ENCODE measurements at places on chromosomes 11 and 22.
A peak's percentile ranks its signal among the peaks of the same experiment; 100 is the strongest.

- DNase-seq, result no peak
Observed at GRCh38 chr11:1749395-1750351, 722 bp downstream of the IFITM10 start.

- peak; percentile 43 for DNase-seq
Observed at GRCh38 chr11:68312780-68313573, 586 bp downstream of the LRP5 start.

- no peak for DNase-seq
Observed at GRCh38 chr11:83306200-83307080, 20.3 kb upstream of the CCDC90B start.

GRCh38 chr22:46027211-46028105, 50.5 kb upstream of the WNT7B start:
- no peak for DNase-seq

DNA sequence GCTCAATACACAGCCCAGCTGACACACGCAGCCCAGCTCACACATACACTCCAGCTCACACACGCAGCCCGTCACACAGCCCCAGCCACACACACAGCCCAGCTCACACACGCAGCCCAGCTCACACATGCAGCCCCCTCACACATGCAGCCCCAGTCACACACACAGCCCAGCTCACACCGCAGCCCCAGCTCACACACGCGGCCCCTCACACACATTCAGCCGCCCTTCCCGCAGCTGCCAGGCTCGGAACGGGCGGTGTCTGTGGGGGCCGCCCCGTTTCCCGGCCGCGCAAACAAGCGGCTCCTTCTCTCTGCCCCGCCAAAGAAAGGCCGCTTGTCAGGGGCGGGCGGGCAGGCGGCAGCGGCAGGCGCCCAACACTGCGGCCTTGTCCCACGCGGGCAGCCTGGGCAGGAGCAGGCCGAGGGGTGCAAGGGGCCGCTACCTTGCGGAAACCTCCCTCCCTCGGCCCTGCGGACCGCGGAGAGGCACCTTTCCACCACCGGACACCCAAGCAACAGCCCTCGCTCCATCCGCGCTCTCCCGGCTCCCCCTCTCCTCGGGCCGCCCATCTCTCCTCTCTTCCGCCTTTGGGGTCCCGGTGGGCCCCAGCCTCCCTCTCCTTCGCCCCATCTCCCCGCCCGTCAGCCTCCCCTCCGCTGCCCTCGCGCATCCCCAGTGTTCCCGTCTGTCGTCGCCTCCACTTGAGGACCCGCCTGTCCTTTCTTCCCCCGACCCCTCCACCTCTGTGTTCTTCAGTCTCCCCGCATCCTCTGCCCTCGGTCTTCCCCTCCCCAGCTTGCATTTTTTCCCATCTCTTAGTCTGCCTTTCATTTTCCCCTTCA, 2.2 kb downstream of the PHLDB1 start:
- peak; percentile 65 for DNase-seq

- no peak for DNase-seq
Observed at GRCh38 chr22:48393041-48393370, 1434.7 kb downstream of the BRD1 start.

DNA sequence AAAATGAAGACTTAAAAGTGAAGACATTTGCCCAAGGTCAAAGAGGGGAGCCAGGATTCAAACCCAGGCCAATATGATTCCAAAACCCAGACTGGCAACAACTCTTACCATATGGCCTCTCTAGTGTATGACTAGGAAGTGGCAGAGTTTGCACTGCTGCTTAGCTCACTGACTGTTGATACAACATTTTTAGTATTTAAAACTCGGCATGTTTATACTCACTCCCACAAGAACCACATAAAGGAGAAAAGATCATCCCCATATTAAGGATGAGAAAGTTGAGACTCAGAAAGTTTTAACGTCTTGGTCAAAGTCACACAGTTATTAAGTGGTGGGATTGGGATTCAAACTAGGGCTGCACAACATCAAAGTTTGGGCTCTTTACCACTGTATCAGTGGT, 81.7 kb downstream of the CCDC34 start:
- no peak for DNase-seq

- no peak for DNase-seq
Observed at GRCh38 chr11:10537600-10537999, 3.4 kb downstream of the RNF141 start.

DNA sequence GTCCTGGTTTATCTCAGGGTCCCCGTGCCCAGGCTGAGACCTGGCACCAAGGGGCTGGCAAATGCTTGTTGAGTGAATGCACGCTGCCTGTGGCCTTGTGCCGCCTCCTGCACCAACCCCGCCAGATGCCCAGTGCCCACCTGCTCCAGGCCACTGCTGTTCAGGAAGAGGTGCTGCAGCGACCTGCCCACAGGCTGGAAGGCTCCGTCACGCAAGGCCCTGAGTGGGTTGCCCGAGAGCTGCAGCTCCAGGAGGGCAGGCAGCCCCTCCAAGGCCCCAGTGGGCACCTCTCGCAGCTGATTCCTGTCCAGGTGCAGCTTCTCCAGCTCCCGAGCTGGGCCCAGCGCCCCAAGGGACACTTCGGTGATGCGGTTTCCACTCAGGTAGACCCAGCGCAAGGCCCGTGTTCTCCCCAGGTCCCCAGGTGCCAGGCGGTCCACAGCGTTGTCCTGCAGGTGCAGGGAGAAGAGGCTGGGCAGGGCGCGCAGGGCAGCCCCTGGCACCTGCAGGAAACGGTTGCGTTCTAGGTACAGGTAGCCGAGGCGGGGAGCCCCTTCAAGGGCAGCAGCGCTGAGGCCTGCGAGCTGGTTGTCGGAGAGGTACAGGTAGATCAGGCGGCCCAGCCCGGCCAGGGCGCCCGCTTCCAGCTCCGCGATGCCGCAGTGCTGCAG, 3.6 kb downstream of the CHADL start:
- DNase-seq, result no peak

DNA sequence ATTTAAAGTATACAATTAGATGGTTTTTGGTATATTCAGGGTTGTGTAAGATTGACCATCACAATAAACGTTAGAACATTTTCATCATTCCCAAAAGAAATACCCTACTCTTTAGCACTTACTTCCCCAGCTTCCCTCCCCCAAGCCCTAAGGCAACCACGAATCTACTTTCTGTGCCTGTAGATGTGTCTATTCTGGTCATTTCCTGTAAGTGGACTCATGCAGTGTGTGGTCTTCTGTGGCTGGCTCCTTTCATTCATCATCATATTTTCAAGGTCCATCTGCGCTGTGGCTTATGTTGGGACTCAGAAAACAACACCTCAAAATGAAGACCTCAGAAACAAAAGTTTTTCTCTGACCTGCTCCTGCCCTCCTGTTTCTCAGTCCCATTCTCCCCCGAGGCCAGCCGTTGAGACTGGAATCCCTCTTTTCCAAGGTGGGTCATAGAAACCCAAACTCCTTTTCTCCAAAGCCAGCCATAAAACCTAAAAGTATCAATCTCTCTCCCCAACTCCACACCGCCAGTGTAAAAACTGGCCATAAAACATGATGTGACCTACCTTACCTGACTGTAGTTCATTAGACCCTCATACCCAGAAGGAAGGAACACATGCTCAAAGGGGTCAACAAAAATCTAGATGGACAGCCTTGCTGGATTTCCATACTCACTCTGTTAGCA, 12.9 kb upstream of the TMPRSS13 start:
- no peak for DNase-seq

DNA sequence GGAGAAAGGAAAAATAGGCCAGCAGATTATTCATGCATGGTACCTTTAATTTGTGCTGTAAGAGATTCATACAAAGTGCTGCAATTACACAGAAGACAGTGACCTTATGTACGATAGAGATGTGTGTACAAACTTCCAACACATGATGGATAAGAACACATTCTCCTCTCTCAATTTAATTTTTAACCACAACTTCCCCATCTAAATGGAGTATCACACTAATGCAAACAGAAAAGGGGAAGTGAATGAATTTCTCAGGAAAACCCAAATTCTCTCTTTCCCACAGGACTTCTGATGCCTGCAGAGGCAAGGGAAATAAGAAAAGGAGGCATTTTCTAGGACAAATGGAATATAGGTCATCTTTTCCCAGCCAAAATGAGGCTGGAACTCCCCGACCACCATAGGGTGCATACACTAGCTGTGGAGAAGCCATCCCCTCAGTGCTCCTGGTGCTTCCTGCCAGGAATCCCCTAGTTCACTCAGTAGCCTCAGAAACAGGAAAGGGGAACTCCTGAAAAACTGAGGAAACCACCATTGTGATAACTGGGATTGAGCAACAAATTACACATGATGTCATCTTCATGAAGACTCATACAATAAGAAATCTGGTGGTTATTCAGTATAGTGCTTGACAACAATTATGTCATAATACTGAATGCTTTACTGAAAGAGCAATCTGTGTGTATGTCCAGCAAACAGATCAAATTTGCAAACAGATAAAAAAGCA, 22.4 kb downstream of the MMP10 start:
- DNase-seq, result no peak

DNA sequence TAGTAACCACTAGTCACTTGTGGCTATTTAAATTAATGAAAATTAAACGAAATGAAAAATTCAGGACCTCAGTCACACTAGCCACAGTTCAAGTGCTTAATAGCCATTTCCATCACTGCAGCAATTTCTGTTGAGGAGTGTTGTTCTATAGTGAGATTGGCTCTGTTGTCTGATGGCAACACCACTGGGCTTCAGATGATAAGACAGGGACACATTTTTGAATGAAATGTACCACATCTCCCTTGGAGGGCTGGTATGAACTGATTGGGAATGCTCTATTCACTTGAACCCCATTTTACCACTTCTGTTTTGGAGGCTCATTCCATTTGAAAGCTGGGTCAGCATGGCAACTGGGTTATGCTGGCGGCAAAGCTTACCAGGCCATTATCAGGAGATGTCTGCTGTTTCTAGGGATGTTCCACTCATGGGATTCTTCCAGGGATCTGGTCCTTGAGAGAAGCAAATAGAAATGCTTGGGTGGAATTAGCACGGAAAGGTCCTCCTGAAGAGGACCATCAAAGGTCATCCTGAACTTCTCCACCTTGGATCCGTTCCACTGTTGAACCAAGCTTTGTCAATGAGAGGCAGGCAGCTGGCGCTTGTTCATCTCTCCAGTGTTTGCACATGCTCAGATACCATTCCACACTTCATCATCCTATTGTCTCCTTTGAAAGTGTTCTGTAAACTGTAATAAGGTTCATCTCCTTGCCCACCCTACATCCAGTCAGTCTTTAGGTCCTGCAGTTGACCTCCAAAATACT, 7.6 kb downstream of the AMOTL1 start:
- DNase-seq, result no peak

DNA sequence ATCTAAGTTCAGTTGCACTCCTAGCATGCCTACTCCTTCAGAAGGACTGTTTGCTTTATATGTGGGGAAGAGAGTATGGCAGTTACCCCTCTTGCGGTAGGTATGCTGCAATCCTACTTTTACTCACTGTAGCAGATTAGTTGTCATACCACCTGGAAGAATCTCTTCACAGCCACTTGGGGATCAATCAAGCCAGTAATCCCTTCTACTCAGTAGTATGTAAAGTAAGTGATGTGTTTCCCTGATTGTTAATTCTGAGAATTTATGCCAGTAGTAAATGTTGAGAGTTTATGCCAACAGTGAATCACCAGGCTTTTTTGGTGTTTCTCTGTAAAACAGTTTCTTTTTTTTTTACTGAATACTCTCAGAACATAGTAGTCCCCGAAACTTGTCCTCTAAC, 34.4 kb downstream of the PRMT3 start:
- no peak for DNase-seq

- no peak for DNase-seq
Observed at GRCh38 chr11:116972691-116973090, 125.5 kb downstream of the SIK3 start.

DNA sequence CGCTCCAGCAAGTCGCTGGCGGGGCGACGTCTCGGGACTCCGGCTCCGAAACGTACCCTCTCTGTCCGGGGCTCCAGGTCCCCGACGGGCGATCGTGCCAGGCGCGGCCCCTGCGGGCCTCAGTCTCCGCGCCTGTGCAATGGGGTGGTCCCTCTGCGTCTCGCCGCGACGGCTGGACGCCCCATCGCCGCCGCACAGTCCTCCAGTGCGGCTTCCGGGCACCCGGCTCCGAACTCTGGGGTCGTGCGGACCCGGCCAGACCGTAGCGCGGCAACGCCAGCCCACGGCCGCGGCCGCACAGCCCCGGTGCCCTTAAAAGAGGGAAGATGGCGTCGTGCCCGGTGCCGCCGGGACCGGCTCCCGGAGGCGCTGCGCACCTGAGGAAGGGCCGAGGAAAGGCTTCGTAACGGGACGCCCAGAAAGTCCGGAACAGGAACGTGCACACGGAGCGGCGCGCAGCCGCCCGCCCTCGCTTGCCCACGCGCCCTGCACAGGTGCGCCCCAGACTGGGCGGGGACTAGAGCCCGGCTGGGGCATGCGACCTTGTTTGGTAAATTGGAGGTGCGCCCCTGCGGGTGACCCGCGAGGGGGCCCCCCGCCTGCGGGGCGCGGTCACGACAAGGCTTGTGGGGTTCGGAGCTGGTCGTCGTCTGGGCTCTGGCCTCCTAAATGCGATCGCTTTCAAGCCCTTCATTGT, 525 bp downstream of the BIK start:
- peak; percentile 45 for DNase-seq

- DNase-seq, result peak; percentile 87
Observed at GRCh38 chr22:23128269-23129108, 13.3 kb downstream of the RSPH14 start.

GRCh38 chr11:61133956-61134662, 27.1 kb downstream of the VPS37C start:
- DNase-seq, result no peak

DNA sequence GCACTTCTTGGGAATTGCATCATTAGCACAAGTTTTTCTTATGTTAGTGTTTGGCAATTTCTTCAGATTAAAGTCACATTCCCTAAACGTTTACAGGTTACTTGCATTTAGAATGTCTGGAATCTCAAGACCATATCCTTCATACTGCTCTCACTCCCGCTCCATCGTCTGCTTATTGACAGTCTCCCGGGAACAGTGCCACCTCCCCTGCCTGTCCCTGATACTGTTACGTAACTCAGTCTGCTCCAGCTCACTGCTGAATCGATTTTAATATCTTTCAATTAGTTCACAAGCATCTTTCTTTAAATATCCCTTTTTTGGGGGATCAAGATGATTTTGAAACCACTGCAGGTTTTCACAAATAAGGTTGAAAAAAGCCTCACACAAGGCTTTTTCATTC, 48.2 kb downstream of the GLYATL2 start:
- DNase-seq, result no peak

- peak; percentile 61 for DNase-seq
Observed at GRCh38 chr22:46612904-46613605, 7.1 kb upstream of the GRAMD4 start.
